ENCODE measurements at places on chromosomes 3 and 15. TPM values are rescaled to one million over a fixed set of nuclear protein-coding genes. Genes with fewer than 3 reads are reported as not detected.

DNA sequence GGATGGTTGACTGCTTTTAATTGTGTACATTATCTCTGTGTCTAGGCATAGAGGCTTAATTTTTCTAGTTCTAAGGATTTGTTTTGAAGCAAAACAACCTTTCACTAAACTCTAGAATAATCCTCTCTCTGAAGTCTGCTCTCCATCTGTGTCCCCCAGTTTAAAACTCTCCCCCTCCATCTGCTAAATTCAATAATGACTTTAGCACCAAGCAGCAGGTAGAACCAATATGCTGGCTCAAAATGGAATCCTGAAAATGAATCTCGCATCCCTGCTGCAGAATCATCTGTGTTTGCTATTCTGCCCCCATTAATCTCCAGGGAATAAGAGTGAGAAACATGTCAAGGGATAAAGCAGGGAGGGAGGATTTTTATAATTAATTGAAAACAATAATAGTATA lies 111.8 kb downstream of the TUSC7 start:
- H3K27ac ChIP-seq = no peak overlapping the region
- H3K36me3 ChIP-seq = no peaks in the 10 kb centered on the region
- no peak for DNase-seq
- no peaks in the 10 kb centered on the region for H3K27me3 ChIP-seq

DNA sequence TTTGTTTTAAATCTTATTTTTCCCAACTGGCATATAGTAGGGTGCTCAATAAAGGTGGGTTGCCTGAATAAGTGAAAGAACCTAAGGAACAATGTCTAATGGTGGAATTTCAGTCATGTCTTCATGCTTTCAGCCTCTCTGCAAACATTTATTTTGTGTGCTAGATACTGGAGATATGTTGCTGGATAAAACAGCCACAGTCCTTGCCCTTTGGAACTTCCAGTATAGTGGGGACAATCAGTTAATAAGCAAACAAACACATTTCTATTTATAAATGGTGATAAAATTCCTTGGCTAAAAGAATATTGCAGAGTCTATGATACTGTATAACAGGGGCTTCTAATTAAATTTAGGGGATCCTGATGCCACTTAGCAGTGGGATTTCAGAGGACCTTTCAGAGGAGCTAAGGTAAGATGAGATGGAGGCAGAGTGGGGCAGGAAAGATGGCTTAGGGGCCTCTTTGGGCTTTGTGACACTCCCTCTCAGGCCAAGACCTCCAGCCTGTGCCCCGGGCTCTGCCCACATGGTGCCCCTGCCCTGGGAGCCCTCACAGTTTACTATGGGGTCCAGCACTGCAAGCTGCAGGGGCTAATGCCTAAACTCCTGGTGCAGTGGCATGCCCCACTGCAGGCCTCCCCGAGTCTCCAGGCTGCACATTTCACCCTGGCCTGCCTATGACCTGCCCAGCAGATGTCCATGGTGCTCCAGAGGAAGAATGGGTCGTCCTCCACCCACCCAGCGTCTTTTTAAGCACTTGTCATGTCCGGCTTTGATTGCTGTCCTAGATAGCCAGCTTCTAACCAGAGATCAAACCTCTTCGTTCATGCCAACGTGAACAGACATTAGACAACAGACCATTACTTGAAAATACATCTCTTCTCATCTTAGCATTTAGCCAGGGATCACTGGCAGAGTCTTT lies 61.6 kb upstream of the PRR23C start:
- no peak overlapping the region for H3K4me3 ChIP-seq
- no peak for DNase-seq
- no peak overlapping the region for H3K27ac ChIP-seq
- peaks cover 48% of the 10 kb centered on the region for H3K4me1 ChIP-seq
- no peaks in the 10 kb centered on the region for H3K27me3 ChIP-seq
- no peaks in the 10 kb centered on the region for H3K36me3 ChIP-seq

LRRC31 gene
- 5.3 TPM for total RNA-seq

CTDSPL gene
- total RNA-seq = 16.7 TPM

PPM1L gene
- total RNA-seq = 6.1 TPM

- H3K27ac ChIP-seq = no peak overlapping the region
- no peak overlapping the region for H3K4me3 ChIP-seq
- H3K36me3 ChIP-seq = no peaks in the 10 kb centered on the region
- H3K4me1 ChIP-seq = no peaks in the 10 kb centered on the region
- no peaks in the 10 kb centered on the region for H3K27me3 ChIP-seq
These were observed 19.3 kb downstream of the ATP1B3 start for GRCh38 chr3:141895731-141896130.

DNA sequence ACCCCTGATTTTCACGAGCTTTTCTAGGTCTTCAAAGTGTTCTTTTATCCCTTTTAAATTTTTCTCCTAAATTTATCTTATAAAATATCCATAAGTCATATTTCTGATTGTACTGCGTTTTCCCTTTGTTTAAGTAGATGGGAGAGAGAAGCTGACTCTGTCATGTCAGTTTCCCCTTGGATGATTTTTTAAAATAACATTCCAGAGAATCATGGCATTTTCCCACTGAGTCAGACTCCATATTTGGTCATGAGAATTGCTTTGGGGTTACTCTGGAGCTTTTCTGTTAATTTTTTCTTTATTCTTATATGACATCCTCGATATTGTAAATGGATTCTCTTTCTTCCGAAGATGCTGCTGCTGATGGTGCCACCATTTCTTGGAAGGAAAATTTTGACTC lies 28.6 kb upstream of the UMPS start:
- H3K4me3 ChIP-seq = no peak overlapping the region
- no peaks in the 10 kb centered on the region for H3K27me3 ChIP-seq
- peaks cover 10% of the 10 kb centered on the region for H3K4me1 ChIP-seq
- H3K36me3 ChIP-seq = no peaks in the 10 kb centered on the region
- no peak for DNase-seq

DNA sequence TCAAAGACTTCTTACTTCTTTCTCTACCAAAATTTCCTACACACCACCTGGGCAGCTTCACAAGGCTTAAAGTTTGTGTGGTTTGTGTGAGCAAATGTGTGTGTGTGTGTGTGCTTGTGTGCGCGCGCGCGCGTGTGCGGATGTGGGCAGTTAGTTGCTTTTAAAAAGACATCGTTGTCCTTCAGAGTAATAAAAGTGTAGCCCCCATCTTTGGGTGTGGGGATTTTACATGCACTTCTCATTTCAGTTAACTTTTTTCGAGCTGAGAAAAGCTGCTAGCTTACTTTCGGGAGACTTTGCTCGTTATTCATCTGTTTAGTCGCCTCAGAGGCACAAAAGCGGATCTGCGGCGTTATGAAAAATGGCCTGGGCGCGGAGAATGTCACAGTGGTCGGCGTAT lies 36.0 kb downstream of the ZIC4 start:
- no peak for DNase-seq
- no peak overlapping the region for H3K27ac ChIP-seq
- H3K4me3 ChIP-seq = no peak overlapping the region
- no peaks in the 10 kb centered on the region for H3K36me3 ChIP-seq

DNA sequence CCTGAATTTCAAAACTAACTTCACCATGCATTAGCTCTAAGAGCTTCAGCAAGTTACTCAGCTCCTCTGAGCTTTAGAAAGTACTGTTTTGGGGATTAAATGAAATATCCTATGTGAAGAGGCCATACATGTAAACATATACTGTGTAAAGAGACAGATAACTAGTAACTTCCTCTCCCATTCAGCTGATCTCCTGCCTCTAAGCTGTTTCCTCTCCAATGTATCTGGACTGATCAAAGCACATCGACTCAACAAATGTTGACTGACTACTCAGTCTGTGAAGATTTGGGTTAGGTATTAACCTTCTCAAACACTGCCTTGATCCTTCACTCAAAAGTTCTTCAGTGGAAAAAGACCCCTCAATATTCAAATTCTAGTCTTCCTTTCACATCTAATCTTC lies 82.0 kb downstream of the BOC start:
- no peak overlapping the region for H3K4me3 ChIP-seq
- no peak for DNase-seq
- H3K27me3 ChIP-seq = no peaks in the 10 kb centered on the region
- no peak overlapping the region for H3K27ac ChIP-seq

GRCh38 chr3:146268535-146269219 lies 17.8 kb upstream of the PLSCR4 start:
- no peaks in the 10 kb centered on the region for H3K27me3 ChIP-seq
- DNase-seq = no peak
- H3K4me1 ChIP-seq = no peaks in the 10 kb centered on the region
- no peak overlapping the region for H3K27ac ChIP-seq
- no peaks in the 10 kb centered on the region for H3K36me3 ChIP-seq
- no peak overlapping the region for H3K4me3 ChIP-seq

- H3K36me3 ChIP-seq = no peaks in the 10 kb centered on the region
- H3K4me3 ChIP-seq = no peak overlapping the region
- no peaks in the 10 kb centered on the region for H3K27me3 ChIP-seq
These were observed 389.1 kb upstream of the PROK2 start for GRCh38 chr3:72174040-72174439.

KBTBD13 gene
- total RNA-seq = not detected

GRCh38 chr3:37762698-37763097 lies 99.0 kb upstream of the CTDSPL start:
- H3K4me3 ChIP-seq = no peak overlapping the region
- H3K36me3 ChIP-seq = no peaks in the 10 kb centered on the region
- H3K27me3 ChIP-seq = no peaks in the 10 kb centered on the region
- no peak for DNase-seq
- peaks cover 1% of the 10 kb centered on the region for H3K4me1 ChIP-seq

- no peaks in the 10 kb centered on the region for H3K27me3 ChIP-seq
- no peak for DNase-seq
- no peaks in the 10 kb centered on the region for H3K4me1 ChIP-seq
- H3K4me3 ChIP-seq = no peak overlapping the region
- H3K27ac ChIP-seq = no peak overlapping the region
- peaks cover 2% of the 10 kb centered on the region for H3K36me3 ChIP-seq
These were observed 165.2 kb downstream of the ISL2 start for GRCh38 chr15:76501726-76502125.

ADAMTSL3 gene
- 7.1 TPM for total RNA-seq

RFC4 gene
- total RNA-seq = 6.4 TPM

SCAMP5 gene
- 5.8 TPM for total RNA-seq

GRCh38 chr3:159458010-159458409 lies 530.6 kb upstream of the IL12A start:
- H3K27ac ChIP-seq = no peak overlapping the region
- no peaks in the 10 kb centered on the region for H3K36me3 ChIP-seq
- no peaks in the 10 kb centered on the region for H3K4me1 ChIP-seq
- H3K27me3 ChIP-seq = no peaks in the 10 kb centered on the region

GRCh38 chr3:26558257-26558656 lies 64.3 kb upstream of the LRRC3B start:
- no peaks in the 10 kb centered on the region for H3K4me1 ChIP-seq
- H3K4me3 ChIP-seq = no peak overlapping the region
- no peak for DNase-seq
- no peaks in the 10 kb centered on the region for H3K27me3 ChIP-seq

- no peaks in the 10 kb centered on the region for H3K4me1 ChIP-seq
- no peaks in the 10 kb centered on the region for H3K27me3 ChIP-seq
- H3K4me3 ChIP-seq = no peak overlapping the region
- no peak for DNase-seq
These were observed 88.4 kb upstream of the RPL32 start for GRCh38 chr3:12929801-12930200.

GRCh38 chr3:123700791-123701722 lies 116.2 kb upstream of the HACD2 start:
- peaks cover 26% of the 10 kb centered on the region for H3K4me1 ChIP-seq
- H3K27ac ChIP-seq = peak overlapping the region; percentile 39
- no peak for DNase-seq

DNA sequence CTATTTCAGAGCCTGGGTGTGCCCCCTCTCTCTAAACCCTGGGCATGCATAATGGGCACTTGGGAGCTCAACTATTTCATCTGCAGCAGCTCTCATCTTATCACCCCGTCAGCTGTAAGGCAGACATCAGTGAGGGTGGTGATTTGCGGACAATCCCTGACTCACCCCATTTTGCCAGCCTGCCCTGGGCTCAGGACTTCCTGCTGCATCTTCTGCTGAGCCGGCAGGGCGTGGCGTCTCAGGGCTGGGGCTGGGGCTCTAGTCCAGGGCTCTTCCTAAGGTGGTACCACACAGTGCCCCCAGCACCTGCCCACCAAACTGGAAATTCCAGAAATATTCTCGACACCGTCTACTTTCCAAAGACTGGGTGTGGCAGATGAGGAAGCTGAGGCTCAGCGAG lies 925 bp upstream of the PSTPIP1 start:
- H3K27me3 ChIP-seq = no peaks in the 10 kb centered on the region
- no peak overlapping the region for H3K4me3 ChIP-seq
- no peak for DNase-seq
- H3K4me1 ChIP-seq = no peaks in the 10 kb centered on the region

DNA sequence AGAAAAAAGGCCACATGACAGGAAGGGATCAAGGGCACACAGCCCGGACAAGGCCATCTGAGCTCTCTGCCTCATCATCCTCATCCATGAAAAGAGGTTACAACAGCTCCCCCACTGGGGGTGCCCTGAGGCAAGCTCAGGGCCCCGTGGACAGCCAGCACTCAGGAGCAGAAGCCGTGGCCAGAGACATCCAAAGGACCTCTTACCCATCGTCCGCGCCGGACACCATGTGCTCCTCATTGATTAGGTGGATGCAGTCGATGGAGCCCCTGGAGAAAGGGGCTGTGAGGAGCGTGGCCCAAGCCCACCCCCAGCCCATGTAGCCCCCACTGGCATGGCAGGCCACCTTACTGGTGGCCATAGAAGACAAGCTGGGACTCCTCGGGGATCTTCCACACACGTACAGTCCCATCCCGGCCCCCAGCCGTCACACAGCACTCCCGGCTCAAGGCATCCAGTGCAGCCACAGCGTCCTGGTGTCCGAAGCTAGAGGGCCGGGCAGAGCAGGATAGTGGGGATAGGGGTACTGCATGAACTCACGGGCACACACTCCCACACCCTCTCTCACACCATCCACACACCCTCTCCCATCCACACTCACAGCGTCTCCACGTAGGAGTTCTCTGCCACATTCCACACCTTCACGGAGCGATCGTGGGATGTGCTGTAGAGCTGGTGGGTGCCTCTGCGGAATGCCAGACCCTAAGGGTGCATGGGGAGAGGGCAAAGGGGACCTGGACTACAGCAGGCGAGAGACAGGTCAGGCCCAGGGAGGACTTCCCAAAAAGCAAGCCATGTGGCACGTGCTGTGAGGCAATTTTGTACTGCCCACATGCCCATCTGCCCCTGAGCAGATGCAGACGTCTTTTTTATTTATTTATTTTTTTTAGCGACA lies 6.5 kb downstream of the RRP9 start:
- peaks cover 45% of the 10 kb centered on the region for H3K36me3 ChIP-seq
- no peak for DNase-seq
- H3K4me3 ChIP-seq = no peak overlapping the region
- H3K27me3 ChIP-seq = no peaks in the 10 kb centered on the region

DNA sequence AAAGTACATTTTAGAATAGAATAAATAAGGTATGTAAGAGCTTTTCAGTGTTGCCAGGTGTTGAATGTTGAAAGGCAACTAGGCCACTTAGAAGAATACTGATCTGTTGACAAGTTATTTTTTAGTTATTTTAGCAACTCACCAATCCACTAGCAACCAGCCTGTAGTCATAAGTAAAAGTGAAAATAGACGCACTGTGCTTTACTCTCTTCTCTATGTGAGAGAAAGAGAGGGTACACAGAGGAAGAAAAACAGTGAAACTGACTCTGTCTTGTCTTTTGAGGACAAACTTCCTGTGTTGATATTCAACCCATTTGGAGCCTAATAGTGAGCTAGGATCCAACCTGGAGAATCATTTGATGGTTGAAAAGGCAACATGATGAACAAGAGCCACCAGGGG lies 327.1 kb upstream of the GOLIM4 start:
- no peak overlapping the region for H3K4me3 ChIP-seq
- H3K27me3 ChIP-seq = no peaks in the 10 kb centered on the region
- DNase-seq = no peak
- no peaks in the 10 kb centered on the region for H3K36me3 ChIP-seq
- H3K27ac ChIP-seq = no peak overlapping the region

CACNA1D gene
- total RNA-seq = 18.9 TPM

PLA1A gene
- 6.0 TPM for total RNA-seq

All from liver (tissue), 10 donors.